Nephron progenitor cell (in vitro differentiated cells): ENCODE measurements at places on chromosomes 3 and 15.

- no peak for DNase-seq
Measured at GRCh38 chr15:58524247-58524646, 92.5 kb downstream of the LIPC start.

DNA sequence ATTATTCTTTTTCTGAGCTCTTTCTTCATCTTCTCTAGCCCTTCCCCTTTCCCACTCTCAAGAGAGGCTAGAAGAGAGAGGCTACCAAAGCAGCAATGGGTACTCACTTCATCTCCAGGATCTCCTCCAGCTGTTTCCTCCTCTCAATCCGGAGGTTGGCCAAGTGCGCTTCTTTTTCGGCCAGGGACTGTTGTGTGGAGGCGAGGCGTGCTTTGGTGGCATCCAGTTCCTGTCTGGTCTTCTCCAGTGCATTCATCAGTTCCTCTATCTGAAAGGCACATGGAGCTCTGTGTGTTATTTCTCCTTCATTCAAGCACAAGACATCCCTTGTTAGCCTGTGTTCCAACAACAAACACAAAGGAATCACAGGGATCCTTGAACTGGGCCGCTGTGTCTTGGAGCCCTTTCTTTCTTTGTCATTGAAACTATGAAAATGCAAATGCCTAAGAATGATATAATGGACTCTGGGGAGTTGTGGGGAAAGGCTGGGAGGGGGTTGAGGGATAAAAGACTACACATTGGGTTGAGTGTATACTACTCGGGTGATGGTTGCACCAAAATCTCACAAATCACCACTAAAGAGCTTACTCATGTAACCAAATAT, 401.3 kb upstream of the WNT5A start:
- DNase-seq, result no peak

DNA sequence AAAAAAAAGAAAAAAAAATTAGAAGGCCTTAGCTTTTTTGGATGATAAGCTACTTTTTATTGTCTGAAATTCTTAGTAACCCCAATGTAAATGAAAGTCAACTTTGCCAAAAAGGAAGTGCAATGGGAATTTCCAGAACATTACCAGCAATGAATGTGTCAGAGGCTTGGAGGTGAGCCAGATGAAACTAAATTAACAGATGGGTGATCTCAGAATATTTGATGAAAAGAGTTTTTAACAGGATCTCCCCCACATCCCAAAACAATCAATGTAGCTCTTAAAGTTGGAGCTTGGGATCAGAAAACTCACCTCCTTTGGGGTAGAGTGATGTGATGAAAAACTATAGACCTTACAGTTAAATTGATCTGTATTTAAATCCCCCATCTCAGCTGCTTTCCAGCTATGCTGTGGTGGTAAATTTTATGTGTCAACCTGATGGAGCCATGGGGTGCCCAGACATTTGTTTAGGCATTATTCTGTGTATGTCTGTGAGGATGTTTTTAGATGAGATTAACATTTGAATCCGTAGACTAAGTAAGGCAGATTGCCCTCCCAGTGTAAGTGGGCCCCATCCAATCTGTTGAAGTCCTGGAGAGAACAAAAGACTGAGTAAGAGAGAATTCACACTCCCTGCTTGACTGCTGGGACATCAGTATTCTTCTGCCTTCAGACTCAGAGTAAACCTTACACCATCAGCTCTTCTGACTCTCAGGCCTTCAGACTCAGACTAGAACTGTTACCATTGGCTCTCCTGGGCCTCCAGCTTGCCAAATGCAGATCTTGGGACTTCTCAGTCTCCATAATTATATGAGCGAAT, 84.3 kb upstream of the TNFSF10 start:
- DNase-seq, result no peak

DNA sequence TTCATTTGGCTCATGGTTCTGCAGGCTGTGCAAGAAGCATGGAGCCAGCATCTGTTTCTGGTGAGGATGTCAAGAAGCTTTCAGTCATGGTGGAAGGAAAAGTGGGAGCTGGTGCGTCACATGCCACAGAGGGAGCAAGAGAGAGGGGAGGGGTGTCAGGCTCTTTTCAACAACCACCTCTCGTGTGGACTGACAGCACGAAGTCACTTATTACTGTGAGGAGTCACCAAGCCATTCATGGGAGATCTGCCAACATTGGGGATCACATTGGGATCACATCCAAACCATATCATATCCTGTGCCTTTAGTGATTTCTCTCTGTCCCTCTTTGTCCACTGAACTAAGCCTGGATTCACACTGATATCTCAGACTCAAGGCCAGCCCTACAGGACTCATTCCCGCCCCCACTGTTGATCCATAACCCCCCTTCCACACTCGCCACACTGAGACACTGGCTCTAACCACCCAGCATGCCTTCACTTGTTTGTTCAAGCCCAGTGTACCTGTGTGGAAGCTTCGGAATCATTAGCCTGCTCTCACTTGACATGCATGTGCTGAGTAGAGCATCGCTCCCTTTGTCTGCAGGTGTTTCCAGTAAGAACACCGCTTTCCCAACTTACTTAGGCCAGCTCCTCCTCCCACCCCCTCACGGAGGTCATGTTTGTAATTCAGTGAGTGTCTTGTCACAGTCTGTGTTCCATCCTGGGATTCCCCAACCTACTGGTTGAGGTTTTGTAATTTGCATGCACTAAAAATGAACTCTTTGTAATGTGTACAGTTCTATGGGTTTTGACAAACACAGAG, 132.2 kb downstream of the KLF13 start:
- DNase-seq, result no peak

GRCh38 chr15:85751291-85752123, 43.2 kb downstream of the KLHL25 start:
- DNase-seq, result no peak

- no peak for DNase-seq
Measured at GRCh38 chr3:134007819-134008218, 21.9 kb downstream of the SLCO2A1 start.

DNA sequence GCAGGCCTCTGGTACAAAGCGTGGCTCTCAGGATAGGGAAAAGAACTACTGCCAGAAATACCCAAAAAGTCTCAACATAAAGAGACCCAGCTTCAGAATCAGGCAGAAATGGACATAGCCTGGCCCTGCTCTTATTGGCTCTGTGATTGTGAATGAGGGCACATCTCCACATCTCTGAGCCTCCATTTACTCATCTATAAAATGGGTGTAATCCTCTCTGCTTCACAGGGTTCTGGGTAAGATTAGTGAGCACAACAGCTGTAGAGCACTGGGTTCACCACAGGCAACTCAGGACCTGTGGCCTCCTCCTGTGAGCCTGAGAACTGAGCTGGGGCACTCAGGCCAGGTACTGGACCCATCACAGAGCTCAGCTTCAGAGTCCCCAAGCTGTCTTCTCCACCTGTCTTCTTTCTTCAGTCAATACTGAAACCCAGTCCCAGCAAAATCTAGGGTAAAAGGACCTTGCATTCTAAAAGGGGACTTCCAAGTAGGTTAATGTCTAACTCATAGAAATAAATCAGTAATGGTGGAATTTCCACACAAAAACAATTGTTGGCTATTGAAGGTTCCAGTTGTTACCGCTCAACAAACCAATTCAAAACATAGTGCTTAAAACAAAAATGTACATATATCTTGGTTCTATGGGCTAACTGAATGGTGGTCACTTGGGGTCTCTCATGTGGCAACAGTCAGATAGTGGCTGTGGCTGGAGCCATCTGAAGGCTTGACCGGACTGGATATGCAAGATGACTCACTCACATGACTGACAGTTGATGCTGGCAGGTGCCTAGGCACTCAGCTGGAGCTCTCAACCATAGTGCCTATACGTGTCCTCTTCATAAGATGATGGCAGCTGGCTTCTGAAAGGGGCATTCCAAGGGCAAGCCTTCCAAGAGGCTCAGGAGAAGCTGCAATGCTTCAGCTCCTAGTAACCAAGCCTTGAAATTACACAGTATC, 47.3 kb downstream of the TRIM42 start:
- no peak for DNase-seq

DNA sequence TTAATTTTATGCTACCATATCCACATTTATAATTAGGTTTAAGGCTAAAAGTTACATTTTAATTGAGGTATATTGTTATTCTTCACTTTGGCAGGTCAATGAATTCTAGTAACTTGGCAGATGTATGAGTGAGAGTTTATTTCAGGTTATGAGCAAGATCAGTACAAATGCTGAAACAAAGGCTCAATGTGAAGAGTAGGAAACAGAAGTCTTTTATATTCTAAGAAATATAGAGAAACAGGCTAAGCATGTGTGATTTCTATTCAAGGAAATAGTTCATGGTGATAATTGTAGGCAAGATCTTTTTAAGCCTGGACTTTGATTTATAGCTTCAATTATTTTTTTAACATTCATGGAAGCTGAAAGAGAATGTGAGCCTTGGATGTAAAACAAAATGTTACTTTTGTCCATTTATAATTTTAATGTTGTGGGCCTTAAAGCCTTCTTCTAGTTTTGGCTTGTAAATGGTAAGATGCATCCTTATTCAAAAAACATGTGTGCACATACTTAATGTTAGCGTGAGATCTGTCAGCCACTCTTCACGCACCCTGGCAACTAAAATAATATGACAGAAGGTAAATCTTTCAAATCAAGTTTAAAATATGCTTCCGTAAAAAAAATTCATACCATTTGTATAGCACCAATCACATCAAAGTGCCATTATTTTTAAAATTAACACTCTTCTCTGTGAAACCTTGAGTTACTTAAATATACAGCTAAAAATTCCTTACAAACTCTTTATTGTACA, 22.8 kb upstream of the OSTN start:
- DNase-seq, result no peak

DNA sequence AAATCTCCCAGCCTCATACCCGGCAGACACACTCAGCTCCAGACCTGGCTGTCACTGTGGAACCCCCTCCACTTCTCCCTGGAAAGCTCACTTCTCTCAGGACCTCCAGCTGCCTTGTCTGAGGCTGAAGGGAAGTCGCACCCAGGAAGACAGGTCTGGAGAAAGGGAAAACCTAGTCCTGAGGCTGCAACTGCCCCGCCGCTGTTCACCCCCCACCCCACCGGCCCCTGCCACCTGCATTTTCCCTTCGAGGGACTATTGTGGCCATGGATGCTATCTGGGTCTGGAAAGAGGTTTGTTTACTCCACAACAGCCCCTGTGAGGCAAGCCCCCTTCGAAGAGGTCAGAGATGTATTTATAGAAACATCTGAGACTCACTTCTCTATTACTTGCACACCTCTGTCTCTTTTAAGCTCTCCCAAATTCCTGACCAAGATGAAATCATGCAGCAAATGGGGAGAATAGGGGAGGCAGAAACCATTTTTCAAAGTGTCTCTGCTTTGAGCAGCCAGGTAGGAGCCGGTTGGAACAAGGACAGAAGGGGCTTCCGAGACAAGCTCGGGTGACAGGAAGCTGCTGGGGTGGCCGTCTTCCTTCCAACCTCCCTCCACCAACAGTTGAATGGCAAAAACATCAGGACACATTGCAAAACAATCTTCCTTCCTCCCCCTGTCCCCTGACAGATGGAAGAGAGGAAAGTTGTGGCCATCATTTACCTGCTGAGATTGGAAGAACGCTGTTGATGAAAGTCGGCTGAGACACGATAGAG, 518 bp downstream of the COLQ start:
- no peak for DNase-seq

- no peak for DNase-seq
Measured at GRCh38 chr15:31560643-31561042, 234.0 kb downstream of the KLF13 start.

DNA sequence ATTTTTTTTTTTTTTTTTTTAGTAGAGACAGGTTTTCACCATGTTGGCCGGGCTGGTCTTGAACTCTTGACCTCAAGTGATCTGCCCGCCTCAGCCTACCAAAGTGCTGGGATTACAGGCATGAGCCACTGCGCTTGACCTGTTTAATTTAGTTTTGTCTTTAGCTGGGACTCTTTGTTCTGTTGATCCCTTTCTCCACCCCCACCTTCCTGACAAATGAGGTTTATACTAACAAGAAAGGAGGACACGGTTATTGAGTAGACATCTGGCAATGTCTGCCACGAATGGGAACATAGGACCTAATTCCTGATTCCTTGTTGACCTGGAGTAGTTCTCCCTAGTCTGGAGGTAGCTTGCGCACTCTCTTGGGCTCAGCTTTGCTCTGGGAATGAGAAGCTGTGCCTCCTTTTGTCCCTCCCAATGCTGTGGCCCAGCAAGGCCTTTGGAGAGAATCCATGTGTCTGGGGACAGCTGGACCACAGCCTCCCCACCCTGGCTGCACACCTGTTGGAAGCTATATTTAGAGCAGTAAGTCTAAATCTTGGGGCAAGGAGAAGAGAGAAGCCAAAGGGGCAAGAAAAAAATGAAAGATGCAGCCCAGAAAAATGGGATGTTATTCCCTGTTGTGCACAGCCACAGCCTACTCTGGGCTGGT, 53.2 kb upstream of the ADPGK start:
- no peak for DNase-seq

- no peak for DNase-seq
Measured at GRCh38 chr3:134742202-134742601, 52.9 kb upstream of the EPHB1 start.

- DNase-seq, result no peak
Measured at GRCh38 chr15:61879219-61879618, 181.0 kb downstream of the VPS13C start.

GRCh38 chr3:183377307-183377959, 51.0 kb downstream of the MCF2L2 start:
- no peak for DNase-seq

DNA sequence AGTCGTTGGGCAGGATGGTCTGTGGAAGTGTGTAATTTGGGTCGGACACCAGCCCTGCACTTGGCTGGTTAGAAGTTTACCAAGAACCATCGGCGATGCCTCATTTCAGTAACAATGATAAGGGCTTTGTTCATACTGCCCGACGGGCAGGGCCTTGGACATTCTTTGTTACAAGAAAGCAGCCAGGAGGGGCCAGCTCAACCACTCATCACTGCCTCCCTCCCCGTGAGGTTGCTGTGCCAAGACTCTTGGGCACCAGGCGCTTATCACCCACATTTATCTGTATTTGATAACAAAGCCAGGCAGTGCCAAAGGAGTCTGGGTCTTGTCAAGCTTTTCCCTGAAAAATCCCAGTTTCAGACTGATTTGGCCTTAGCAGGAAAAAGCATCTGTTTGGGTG, 235.0 kb downstream of the ADAMTS17 start:
- no peak for DNase-seq

- DNase-seq, result no peak
Measured at GRCh38 chr3:122502941-122503340, 11.8 kb downstream of the KPNA1 start.

- no peak for DNase-seq
Measured at GRCh38 chr15:38793206-38793810, 228.7 kb upstream of the RASGRP1 start.

DNA sequence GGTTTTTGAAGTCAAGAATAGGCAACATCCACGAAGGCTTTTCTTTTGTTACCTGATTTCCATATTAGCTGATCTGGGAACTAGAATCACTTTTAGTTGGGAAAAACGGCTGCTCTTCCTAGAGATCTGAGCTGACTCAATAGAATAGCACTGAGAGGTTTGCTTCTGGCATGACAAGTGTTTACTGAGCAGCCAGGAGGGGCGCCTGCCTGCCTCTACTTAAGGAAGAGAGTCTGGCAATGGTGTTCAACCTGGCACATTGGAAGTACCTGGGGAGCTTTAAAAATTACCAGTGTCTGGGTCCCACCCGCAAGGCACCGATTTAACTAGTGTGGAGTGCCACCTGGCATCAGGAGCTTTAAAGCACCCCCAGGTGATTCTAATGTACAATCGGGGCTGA, 34.4 kb downstream of the FAM43A start:
- no peak for DNase-seq
